ENCODE measurements at places on chromosomes 1 and 21.

DNA sequence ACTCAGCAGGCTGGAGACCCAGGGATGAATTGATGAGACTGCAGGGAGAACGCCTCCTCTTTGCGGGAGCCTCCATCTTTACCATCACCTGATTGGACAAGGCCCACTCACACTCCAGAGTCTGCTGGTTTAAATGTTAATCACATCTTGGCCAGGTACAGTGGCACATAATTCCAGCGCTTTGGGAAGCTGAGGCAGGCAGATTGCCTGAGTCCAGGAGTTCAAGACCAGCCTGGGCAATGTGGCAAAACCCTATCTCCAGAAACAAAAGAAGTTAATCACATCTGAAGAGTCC lies 121.8 kb upstream of the C1orf174 start:
- DNase-seq, result no peak

DNA sequence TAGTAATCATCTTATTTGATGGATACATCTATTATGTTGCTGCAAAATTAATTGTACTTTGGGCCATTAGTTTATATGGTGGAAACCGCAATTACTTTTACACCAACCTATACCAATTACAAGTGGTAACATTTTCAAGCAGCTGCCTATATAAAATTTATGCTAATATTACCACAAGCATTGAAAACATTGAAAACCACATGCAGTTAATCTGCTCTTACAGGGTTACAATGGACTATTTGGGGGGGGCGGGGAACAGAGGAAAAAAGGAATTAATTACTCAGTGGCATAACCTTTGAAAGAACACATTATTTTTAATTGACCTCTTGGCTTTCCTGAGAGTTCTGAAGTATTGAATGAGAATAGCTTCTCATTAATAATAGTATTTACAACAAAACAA lies 1793.2 kb downstream of the NCAM2 start:
- DNase-seq, result no peak

DNA sequence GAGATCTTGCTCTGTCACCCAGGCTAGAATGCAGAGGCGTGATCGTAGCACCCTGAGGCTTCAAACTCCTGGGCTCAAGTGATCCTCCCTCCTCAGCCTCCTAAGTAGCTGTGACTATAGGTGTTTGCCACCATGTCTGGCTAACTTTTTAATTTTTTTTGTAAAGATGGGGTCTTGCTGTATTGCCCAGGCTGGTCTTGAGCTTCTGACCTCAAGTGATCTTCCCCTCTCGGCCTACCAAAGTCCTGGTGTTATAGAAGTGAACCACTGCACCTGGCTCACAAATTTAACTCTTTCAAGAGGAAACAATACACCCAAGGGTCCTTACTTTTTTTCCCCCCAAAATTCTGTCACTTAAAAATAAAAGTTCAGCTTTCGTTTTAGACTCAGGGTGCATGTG lies 62.3 kb downstream of the GALNT2 start:
- no peak for DNase-seq

GRCh38 chr1:195434566-195435203 lies 1173.6 kb downstream of the KCNT2 start:
- no peak for DNase-seq

GRCh38 chr1:36440646-36441045 lies 9.6 kb downstream of the OSCP1 start:
- DNase-seq, result no peak

DNA sequence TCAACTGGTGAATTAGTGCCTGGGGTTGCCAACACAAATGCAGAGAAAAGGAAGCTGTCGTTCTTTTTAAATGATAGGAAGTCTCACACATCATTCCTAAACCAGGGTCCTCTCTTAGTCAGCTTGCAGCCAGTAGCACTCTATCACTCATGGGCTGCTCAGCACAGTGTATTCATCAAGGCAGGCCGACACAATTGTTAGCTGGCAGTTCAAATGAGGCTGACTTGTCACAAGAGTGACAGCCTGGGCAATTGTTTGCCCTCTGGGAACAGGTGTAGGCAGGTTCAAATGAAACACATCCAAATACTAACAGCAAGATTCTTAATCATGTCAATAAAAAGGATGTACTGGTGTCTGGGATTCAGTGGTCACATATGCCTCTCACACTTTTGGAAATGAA lies 76.9 kb downstream of the ERICH3 start:
- DNase-seq, result no peak

- no peak for DNase-seq
Observed at GRCh38 chr1:196877964-196878363, 9.9 kb upstream of the CFHR4 start.

DNA sequence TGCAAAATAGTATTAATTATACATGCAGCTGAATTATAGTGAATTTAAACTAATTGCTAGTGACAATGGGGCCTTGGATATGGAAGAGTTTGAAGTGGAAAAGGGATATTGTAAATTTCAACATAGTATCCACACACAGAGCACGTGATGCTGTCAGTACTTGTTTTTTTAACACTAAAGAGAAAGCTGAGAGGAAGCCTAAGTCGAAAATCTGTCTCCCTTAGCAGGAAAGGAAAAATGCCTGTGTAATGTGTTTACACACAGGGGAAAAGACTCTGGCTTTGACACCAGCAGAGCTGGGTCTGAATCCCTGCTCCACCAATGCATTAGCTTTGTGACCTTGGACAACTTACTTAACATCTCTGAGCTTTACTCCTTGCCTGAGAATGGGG lies 42.6 kb downstream of the PCSK9 start:
- DNase-seq, result no peak

DNA sequence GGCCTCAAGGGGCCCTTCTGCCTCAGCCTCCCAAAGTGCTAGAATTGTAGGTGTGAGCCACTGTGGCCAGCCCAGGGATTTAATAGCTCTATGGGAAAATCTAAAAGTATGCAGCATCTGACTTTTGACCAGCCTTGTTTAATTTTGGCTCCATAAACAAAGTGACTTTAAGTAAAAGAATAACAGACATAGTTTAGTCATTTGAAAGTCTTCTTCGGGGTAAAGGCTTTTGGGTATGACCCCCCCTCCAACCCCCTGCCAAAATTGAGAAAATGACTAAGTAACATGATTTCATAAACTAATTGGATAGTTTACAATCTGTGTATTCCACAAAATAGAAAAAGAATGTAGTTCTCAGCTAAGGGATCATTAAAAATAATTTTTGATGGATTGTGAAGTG lies 17.0 kb downstream of the GPBP1L1 start:
- no peak for DNase-seq

DNA sequence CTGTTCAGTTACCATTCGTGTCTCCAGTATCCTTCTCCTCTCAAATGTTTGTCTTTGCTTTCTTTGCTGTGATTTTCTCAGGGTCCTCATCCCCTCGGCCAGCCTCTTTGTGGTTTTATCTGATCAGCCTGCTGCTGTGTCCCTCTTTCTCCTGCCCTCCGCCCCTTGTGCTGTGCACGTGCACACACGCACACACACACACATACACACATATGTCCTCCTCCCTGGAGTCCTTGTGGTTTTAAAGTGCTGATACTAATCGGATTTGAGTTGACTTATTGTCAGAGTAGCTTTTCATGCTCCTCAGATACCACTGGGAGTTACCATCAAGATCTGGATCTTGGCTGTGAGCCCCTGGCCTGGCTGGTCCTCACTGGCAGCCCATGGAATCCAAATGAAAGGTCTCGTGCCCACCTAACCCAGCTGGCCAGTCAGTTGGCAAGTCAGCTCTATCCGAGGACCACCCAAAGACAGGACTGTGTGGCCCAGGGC lies 34.1 kb downstream of the QSOX1 start:
- no peak for DNase-seq

DNA sequence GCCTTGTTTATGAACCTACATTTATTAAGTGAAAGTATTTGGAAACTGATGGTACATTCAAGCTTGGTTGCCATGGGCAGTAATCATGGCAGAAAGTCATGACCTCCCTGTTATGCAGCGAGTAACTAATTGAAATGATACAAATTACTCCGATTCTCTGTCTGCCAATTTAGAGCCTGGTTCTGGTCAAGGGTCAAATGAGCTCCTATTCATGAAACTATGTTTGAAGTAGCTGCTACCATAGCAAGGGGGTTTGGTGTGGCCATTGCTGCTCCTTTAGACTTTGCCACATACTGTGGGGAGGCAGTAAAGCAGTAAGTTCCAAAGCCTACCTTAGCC lies 187.2 kb upstream of the FOXD3 start:
- DNase-seq, result no peak

DNA sequence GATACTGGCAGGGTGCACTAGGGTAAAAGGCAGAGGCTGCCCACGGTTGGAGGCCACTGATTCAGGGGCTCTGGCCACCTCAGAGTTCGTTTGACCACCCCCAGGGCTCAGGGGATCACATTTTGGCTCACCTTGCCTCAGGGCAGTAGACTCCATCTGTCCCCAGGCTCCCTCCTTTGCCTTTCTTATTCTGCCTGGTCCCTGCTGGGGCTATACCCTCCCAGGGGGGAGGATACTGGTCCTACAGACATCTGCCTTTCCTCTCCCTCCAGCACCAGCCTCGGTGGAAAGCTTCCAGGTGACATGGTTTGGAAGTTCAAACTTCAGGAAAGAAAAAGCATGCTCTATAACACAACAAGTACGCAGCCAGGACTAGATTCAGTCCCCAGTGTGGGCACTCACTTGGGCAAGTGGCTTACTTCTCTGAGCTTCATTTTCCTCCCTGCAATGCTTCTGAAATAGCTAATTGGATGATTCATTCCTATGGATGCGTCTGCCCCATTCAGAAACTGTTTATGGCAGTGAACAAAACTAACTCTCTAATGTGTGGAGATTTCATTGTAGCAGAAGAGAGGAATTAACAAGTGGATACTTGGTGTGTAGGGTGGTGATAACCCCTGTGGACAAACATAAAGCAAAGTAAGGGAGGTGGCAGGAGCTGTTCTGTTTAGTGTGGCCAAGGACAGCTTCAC lies 154.8 kb downstream of the TRABD2B start:
- no peak for DNase-seq

DNA sequence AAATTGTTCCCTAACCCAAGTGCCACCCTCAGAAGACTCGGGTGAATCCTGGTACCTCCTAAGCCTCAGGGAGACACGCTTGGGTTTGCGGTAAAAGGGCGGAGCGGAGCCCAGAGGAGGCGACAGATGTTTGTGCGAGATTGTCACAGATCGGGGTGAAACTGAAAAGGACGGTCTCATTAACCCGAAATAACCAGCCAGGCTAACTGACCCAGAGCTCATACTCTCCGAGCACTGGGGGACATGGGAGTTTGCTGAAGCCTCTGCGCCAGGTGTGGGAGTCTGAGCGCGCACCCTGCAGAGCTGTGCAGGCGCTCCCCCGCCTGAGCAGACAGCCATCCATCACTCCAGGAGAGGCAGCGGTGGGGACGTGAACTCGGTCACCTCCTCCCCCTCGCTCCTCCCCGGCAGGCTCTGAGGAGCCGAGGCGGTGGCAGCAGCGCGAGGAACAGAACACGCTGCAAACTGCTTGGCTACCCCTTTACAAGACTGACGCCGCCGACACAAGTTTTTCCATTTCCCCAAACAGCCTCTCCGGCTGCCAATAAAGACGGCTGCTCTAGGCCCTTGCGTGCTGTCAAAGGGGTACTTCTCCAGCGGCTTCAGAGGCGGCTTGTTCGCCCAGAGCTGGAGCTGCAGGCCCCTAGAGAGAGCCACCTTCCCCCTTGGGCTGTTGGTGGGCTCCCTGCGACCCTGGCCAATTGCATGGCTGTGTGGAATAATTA lies 43.5 kb downstream of the RRAGC start:
- peak; percentile 42 for DNase-seq

DNA sequence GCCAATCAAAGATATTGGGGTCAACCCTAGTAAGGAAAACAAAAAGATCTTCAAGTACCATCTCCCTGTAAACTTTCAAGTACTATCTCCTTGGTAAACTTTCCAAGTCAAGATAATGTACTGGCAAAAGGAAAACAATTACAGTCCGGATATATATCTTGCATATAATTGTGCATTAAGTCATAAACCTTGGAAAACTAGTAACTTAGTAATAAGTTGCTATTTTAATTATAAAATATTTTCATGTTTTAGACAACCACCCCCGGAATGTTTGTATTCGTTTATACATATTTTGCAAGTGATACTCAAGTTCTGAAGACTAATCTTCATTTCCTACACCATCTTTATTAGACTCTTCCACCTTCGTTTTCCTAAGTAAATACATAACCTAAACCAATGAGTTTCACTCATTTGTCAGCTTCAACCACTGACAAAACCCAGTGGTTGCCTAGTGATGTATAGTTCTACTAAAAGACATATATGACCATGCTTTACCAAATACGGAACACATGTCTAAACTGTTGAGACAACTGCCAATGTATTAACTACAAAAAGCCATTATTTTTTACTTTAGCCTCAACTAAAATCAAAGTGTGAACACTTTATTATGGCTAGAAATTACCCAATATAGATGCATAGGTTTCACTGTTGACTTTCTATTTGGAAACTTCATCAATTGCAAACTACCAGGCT lies 1.7 kb downstream of the AKT3 start:
- DNase-seq, result no peak

GRCh38 chr21:23162198-23162946 lies 2164.2 kb downstream of the NCAM2 start:
- no peak for DNase-seq

- DNase-seq, result no peak
Observed at GRCh38 chr1:223308136-223308535, 55.8 kb downstream of the SUSD4 start.

DNA sequence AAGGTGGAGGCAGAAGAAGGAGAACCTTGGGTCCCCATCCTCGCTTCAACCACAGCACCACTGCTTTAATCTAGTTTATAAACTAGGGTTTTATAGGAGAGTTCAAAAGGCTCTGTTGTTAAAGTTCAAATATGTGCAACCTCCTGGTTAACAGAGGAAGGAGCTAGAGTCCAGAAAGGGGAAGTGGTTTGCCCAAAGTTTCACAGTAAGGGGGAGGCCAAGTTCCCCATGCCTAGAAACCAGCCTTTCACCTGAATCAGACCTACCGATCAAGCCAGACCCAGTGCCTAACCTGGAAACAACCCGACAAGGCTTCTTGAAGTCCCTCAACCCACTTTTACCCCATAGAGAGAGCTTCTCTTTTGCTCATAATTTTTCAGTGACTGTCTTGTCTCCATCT lies 106.5 kb downstream of the PLPP3 start:
- DNase-seq, result no peak

GRCh38 chr1:236051242-236051791 lies 13.6 kb downstream of the NID1 start:
- DNase-seq, result no peak

- DNase-seq, result no peak
Observed at GRCh38 chr1:169528215-169529067, 42.7 kb upstream of the SLC19A2 start.

DNA sequence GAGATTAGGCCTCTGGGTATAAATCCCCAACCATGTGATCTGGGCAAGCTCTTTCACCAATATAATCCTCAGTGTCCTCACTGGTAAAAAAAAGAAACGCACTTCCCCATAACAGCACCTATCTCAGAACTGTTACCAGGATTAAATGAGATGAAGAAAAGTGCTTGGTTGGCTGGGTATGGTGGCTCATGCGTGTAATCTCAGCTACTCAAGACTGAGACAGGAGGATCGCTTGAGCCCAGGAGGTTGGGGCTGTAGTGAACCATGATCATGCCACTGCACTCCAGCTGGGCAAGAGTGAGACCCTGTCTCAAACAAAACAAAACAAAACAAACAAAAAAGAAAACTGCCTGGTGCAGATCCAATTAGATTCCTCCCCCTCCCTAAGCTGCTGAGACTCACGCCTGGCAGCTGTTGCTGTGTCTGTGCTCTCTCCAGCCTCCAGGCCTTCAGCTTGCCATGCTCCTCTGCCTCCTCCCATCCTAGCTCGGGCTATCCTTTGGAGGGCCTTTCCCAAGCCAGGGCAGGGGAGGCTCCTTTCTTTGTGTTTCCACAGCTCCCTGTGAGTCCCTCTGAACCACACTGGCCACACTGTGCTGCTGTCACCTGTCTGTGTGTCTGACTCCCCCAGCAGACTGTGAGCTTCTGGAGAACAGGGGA lies 19.0 kb downstream of the CYB5RL start:
- DNase-seq, result no peak

GRCh38 chr1:170481000-170481399 lies 51.0 kb upstream of the GORAB start:
- DNase-seq, result no peak
